ENCODE measurements at places on chromosomes 7 and 10.

GRCh38 chr10:470339-471003, 219.0 kb downstream of the DIP2C start:
- no peak for DNase-seq

DNA sequence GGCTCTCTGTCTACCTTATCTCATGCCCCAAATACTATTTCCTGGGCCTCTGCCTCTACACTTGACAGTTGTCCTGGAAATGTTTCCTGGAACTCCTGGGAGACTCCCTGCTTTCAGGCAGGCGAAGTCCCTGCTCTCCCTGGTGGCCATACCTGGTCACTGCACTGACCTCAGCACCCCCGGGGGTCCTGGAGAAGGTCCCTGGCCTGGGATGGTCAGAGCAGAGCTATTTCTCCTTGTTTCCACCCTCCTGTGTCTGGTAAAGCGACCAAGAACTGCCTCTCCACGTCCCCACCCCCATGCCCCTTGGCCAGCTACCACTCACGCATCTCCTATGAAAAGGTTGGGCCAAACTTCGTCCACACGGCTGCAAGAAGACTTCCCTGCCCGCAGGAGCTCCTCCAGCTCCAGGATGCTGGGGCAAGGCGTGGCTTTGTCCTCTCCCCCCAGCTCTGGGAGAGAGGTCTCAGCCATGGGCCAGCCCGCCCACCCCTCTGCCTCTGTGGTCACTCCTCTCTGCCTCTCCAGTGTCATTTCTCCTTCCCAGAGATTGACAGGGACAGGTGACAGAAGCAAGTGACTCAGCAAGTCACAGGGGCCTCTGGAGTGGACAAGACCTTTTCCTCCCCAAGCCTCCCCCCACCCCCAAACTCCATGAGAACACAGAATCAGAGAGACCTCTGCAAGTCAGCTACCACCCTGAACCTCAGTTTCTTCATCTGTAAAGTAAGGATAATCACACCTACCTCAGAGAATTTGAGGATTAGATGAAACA, 2.6 kb upstream of the SAMD8 start:
- no peak for DNase-seq

DNA sequence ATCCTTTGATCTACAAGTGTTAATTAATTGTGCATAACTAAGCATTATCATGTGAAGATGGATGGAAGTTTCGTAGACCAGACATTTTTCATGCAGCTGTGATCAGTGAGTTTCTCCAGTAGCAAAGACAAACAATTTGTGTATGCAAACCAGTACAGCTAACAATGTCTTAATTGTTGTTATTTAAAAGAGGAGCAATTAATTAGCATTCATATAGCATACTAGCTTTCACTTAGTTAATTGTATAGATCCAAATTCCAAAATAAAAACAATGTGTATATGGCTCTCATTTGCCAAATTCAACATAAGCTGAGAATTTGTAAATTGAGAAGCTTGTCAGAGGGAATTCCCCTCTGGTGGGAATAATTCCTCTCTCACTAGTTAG, 22.6 kb upstream of the PRKCQ start:
- no peak for DNase-seq

GRCh38 chr10:6269953-6270867, 67.5 kb downstream of the PFKFB3 start:
- no peak for DNase-seq

DNA sequence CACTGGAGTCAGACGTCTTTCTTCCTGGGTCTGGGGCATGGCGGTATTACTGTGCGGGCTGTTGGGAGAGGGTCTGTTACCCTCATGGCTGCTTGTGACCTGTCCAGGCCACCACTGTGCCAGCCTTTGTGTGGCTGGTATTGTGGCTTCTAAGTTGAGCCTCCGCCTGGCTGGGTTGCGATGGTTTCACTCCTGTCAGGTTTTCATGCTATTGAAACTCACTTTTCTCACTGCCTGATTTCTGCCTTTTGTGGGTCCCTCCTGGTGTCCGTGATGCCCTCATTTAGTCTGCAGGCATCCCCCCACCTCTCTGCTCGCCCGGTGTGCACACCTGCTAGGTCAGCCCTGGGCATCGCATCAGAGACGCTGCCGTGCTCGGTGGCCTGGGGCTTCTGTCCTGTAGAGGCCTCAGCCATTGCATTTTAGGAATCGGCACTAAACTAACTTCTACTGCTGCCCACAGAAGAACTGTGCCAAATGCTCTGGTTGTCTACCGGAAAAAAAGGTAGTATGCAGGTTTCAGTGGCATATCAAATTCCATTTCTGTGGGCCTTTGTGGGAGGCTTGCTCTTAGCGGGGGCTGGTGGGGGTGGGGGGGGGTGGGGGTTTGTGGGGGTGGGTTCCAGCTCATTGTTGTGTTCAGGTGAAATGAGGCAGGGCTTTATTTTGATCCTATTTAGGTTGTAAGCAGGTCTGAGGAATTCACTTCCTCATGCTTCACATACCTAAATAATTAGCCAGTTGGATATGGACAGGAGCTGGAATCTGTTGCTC, 64.3 kb downstream of the MGMT start:
- no peak for DNase-seq

DNA sequence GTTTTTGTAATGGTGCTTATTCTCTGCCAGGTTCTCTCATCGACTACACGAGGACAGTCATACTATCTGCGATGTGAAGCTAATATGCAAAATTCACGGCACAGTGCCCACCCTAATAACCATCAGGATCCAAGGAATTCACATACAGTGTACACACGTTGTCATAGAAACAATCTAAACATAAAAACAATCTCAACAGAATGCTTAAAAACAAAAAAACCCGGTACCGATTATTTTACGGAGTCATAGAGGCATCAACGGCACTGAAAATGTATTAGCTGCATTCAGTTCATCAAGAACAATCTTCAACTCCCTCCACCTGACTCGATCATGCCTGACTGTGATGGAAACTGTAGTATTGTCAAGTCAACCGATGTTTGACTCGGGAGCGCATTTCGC, 628 bp downstream of the MRPS33 start:
- DNase-seq = no peak

DNA sequence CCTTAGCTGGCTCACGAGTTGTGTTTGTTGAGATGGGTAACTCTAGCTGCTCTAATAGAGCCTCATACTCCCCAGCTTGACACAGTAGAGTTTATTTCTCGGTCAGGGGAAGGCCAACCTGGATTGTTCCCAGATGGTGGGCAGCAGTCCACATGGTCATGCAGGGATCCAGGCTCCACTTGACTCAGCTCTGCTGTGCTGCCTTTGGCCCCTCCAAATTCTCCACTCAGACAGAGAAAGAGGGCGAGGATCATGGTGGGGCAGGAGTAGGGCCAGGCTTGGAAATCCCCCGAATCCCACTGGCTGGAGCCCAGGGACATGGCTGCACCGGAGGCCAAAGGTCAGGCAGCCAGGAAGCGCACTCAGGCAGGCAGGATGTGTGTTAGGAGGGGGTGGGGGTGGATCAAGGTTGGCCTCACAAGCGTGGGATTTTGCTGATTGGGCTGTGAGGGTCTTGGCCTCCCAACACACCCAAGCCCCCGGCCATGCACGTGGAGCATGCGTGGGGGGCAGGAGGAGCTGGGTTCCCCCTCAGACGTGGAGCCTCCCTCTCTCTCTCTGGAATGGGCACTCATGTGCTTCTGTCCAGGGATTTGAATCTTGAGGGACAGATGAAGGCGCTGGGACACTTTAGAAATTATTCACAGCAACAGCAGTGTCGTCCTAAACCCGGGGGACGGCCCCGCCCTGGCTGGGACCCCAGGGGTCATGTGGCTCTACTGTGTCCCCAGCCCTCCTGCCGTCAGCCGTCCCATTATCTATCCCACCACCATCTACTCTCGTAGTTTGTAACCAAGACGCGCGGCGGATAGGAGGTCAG, 44.8 kb downstream of the PDGFA start:
- DNase-seq = no peak

DNA sequence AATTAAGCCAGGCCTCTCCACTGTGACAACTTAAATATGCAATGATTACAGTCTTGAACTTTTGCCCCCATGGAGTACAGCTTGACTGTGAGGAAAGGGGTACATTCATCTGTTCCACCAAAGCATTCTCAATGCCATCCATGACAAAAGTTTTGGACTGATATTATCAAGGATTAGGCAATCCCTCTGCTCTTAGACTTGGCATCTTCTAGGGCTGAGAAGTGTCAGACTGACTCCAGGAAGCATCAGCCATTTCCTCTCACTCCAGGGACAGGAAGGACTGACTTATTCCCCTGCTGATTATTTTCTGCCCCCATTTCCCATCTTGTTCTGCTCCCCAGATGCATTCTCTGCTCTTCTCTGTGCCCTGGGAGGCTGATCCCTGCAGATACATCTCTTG, 69.7 kb downstream of the ZNF365 start:
- DNase-seq = no peak

DNA sequence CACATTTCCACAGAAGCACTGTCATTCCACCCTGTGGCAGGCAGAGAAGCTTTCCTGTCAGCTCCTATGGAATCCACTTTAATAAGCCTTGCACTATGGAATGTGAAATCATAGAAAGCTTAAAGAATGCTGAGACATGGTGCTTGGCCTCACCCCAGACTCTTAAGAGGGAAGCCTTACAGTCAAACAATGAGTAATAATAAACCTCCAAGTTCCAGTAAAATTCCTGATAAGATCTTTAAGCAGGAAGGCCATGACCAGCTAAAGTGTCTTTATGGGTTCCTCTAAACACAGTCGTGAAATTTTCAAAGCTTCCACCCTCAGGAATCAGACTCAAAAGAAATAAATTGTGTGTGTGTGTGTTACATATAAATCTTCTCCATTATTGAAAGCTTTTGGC, 11.9 kb upstream of the TEX36 start:
- DNase-seq = no peak

DNA sequence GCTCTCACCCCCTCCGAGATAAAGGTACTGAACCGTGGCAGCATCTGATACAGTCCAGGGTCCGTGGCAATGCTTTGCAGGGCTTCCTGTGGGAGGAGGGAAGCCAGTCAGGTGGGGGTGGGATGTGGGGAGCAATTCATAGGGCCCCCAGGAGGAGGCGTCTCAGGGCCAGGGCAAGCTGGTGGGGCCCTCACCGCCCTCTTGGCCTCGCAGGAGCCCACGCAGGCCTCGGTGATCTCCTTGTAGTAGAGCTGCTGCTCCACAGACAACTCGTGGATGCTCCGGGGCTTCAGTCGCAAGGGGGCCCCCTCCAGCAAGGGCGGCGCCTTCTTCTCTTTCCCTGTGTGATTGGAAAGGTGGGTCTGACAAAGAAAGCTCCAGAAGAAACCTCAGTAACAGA, 7.2 kb downstream of the TAF6 start:
- DNase-seq = no peak

GRCh38 chr10:72306215-72306760, 32.6 kb downstream of the DDIT4 start:
- DNase-seq = no peak

GRCh38 chr10:53463539-53463938, 691.0 kb upstream of the MBL2 start:
- DNase-seq = no peak

DNA sequence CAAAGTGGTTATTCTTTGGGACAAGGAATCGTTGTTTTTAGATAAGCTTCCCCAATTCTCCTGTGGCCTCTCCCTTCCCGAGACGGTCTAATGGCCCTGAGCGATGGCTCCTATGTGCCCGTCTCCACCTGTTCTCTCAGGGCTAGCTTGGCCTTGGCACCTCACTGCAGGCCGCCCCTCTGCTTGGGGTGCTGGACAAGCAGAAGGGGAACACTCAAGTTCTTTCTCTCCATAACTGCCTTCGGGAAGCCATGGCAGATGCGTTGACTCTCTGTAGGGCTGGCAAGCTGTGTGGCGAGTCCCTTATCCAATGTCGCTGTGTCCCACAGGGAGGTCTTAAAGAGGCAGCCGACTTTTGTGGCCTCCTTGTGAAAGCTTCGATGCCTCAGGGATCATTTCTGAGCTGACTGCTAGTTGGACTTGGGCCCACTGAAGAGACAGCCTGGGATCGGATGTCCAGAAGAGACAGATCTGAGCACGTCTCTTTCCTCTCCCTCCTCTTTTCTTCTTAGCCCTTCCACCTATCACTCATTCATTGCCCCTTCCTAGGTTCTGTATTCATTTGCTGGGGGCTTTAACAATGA, 70.8 kb downstream of the GRK5 start:
- no peak for DNase-seq

DNA sequence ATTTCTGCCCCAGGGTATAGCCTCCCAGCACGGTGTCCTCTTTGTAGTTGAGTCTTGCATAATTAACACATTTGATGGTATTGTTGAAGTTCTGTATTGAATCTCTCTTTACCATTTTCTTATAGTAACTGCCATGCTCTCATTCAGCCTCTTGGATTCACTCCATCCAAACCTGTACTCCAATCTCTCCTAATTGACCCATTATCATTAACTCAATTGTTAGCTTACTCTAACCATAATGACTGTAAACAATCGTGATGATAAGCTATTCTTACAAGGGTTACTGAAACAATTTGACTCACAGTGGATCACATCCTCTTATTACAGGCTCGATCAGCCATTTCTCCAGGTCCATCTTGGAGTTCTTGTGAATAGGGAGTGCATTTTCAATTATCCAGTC, 191.9 kb upstream of the AGK start:
- no peak for DNase-seq

GRCh38 chr7:21429021-21429420, 1.1 kb downstream of the SP4 start:
- no peak for DNase-seq

DNA sequence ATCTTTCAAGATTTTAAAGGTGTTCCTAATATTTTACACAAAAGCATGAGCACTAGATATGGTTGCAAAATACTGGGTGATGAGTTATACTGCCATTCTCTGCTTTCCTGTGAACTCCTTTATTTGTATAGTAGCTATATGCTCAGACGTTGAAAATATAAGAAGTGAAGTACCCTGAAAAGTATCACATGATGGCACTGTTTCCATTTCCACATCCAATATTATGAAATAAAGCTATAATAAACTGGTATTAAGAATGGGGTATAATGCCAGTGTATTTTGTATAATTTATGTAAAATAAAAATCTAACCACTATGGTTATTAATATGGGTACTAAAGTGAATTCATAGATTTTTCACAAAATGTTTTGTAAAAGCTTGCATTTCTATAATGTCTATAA, 79.6 kb upstream of the FOXP2 start:
- DNase-seq = no peak

DNA sequence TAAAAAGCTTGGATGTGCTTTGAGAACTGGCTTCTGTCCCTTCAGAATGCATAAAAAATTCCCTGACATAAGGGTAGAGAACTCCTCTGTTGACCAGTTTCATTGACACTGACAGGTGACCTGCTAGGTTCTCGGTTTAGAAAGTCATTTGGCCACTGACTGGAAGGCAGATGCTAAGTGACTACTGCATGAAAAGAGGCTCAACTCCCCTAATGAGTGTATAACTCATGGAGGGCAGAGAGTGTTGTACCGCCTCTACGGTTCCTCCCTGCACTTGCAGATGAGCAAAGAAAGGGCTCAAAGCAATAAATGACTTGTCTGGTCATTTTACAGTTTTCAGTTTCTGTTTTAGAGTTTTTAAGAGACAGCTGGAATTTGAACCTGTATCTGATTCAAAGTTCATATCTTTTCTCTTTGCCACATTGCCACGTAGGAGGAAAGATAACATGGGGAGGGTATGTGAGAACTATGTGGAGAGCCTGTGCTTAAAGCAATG, 2.9 kb upstream of the FGL2 start:
- no peak for DNase-seq

- no peak for DNase-seq
Observed at GRCh38 chr10:31490858-31491504, 172.0 kb downstream of the ZEB1 start.
